ENCODE measurements at places on chromosomes 1 and 21.
A peak's percentile ranks its signal among the peaks of the same experiment; 100 is the strongest.

DNA sequence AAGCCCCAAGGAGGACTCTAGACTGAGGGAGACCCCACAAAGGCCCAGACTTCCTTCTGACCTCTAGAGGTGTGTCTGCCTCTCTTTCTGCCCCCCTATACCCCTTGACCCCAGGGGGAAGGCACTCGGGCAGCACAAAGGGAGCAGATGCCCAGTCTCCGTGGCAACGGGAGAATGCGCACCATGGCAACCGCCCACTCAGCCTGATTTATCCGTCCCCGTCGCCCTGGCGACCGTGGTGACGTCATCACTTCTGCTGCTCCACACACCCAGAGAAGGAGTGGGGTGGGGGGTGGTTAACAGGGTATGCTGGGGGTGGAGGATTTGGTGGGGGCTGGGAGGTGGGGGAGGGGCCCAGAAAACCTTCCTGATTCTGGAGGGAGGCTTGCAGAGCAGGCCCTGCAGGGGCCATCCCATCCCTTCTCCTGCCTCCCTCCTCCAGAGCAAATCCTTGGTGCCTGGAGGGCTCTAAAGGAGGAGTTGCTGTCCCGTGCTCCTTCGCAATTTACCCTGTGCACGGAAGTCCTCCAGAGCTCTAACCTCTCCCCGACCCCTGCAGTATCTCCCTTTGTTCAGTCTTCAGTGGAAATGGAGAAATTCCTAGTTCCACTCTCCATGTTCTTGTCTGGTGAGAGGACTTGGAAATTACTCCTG is 6.3 kb downstream of the CELF3 start:
- peak; percentile 95 for DNase-seq

DNA sequence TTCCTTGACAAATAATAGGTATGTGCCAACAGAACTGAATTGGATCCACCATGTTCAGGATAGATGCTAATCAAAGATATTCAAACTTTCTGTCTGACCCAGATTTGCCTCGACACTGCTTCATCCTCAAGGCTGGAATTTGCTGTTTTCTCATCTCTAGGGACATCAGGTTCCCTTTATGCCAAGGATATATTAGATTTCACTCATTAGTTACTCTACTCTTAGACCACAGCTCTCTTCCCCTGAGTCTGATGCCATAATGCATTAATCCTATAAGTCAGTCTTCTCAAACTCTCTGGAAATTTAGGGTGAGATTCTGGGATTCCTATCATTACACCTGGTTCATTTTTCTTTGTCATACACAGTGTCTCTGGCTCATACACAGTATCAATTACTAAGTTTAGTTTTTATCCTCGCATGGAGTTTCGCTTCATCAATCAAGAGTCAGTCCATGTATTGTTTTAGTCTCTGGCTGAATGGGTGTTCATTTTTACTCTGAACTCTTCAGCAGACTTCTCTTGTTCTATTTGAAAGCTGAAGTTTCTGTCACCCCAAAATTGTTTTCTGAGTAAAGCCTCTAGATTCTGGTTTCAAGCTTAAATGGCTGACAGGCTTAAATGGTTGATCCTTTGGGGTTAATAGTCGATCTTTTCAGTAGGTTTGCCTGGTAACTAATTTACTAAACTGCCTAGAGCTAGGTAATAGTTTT is 9.3 kb upstream of the DCAF6 start:
- DNase-seq: no peak

DNA sequence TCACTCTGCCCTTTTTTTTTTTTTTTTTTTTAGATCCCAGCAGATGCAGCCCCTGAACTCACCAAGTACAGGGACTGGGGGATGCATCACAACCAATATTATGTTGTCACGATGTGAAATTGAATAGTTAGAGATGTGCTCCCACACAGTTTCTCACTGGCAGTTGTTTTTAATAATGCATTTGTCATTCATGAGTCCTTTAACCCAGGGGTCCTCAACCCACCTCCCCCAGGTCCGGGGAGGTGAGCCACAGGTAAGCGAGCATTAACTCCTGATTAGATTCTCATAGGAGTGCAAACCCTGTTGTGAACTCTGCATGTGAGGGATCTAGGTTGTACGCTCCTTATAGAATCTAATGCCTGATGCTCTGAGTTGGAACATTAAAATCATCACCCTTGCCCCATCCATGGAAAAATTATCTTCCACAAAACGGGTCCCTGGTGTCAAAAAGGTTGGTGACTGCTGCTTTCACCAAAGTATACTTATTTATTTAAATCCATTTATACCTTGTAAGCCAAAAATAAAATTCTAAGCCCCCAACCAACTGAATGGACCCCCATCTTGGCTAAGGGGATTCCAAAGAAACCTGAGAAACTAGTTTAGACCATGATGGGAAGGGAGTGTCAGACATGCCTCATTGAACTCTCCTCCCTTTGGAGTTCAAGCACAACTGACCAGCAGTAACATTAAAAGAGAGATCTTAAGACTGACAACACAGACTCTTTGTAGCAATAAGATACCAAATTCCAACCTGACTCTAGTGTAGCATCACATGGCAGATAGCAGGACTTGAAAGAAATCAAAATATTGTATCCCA is 119.3 kb upstream of the ATP1A1 start:
- no peak for DNase-seq

DNA sequence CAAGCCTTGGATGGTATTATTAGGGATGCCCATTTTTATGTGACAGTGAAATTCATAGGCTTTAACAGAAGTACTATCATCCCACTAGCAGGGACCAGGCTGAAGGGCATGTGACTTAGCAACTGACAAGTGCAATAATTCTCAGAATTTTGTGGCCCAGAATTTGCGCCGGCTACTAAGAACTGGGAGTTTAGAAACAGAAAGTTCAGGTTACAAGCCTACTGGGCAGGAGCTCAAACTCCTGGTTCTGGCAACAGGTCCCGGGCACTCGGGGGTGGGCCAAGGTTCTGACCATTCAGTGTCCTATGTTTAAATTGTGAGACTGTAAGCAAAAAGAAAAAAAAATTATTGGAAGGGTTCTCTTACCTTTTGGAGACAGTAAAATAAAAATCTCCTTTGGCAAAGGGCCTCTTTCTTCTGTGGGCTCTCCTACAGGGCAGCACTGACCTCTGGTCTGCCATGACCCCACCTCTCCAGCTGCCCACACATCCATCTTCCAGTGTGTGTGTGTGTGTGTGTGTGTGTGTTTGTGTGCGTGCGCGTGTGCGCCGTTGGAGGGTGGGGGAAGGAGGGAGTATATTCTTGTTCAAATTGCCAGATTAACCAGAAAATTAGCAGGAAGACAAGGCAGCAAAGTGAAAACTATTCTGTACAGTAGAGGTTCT is 26.1 kb downstream of the IRF2BP2 start:
- DNase-seq: no peak

DNA sequence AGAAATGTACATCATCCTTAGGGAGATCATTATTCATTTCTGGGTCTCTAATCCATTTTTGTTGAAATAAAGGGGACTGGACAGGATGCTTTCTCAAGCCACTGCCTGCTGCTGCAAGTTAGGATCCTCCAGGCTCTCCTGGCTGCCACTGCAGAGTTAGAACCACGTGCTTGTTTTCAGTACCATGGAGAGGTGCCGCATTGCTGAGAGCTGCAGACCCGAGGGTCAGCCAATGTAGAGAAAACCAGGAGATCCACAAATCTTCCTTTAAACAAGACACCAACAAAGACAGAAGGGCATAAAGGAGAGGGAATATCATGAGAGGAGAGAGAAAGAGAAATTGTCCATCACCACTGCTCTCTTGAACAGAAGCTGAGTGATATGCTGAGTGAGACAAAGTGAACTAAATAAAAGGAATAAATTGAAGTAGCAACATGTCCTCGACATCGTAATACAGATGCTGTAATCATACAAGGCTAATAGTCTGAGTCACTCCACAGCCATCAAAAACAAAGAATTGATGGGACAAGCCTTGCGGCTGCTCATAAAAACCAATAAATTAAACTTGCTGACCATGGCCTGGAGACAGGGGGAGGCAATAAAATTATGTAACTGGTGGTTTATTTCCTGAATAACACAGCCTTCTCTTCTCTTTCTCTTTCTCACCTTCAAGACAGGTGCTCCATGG is 255.7 kb downstream of the OMA1 start:
- no peak for DNase-seq

DNA sequence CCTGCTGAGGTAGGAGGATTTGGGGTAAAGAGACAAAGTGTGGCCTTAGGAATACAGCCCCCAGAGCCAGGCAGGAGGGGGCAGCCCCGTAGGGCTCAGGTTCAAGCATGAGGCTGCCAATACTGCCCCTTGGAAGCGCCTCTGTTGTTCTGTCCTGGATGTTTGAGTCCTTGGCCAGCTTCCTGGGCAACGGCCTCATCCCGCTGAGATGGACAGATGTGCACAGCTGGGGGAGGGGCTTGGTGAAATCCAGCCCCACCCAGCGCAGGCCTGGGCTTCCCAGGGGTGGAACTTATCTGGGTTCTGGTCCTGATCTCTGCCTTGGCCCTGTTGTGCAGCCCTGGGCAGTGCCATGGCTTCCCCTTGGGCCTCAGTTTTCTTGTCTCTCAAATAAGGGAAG is 34.8 kb upstream of the MAN1C1 start:
- no peak for DNase-seq

GRCh38 chr1:22089787-22090186 is 37.3 kb downstream of the CDC42 start:
- no peak for DNase-seq

- DNase-seq: no peak
Observed at GRCh38 chr1:37995751-37996345, 6.0 kb upstream of the SF3A3 start.

- no peak for DNase-seq
Observed at GRCh38 chr21:33007747-33008146, 18.0 kb upstream of the OLIG2 start.

GRCh38 chr1:109901524-109902145 is 9.0 kb upstream of the CSF1 start:
- no peak for DNase-seq

- no peak for DNase-seq
Observed at GRCh38 chr1:119673171-119673940, 25.3 kb upstream of the ZNF697 start.

- no peak for DNase-seq
Observed at GRCh38 chr1:208291923-208292711, 47.9 kb upstream of the PLXNA2 start.

DNA sequence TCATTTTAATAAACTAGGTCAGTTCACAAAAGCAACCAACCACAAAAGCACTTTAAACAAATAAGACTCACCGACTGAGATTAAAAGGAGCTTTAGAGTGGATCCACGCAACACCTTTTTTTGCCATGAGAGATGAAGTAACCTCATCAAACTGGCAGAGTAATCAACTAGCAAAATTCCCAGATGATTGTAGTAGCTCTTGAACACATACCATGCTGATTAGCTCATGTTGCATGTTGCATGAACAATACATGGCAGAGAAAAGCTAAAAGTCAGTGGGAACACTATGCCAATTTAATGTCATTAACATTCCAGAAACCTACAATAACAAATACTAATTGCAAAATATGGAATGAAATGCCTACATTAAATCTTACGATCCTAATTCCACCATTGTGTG is 4.1 kb downstream of the WARS2 start:
- DNase-seq: no peak

GRCh38 chr21:37921091-37921490 is 4.8 kb upstream of the KCNJ6 start:
- no peak for DNase-seq

- no peak for DNase-seq
Observed at GRCh38 chr1:12141163-12141850, 25.5 kb upstream of the TNFRSF1B start.

DNA sequence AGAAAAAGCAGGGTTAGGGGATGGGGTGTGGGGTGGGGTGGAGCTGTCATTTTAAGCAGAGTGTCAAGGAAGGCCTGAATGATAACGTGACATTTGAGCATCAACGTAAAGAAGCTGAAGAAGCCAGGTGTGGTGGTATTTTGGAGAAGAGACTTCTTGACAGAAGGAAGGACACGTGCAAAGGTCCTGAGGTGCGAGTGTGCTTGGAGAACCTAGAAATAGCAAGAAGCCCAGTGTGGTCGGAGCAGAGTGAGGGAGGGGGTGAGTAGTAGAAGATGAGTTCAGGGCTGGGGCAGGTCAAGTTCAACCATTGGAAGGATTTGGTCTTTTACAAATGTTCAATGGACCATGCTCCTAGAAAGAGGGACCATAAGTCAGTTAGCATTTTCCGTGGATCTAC is 140.2 kb upstream of the ZBTB40 start:
- no peak for DNase-seq

DNA sequence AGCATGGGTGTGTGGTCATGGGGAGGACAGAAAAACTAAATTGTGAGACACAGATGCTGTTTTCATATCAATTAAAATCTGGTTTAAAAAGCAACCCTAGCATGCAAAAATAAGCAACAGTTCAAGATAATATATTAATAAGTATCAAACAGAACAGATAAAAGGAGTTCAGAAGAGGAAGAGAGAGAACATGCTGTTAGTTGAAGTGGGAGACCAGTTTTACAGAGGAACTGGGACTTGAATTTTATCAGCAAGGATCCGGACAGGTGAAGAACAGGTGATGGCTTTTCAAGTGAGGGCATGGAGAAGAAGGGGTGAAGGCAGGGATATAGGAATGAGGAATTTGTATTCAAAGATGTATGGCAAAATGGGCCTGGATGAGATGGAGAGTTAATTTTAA is 75.9 kb downstream of the PRRX1 start:
- DNase-seq: no peak

- no peak for DNase-seq
Observed at GRCh38 chr1:22876359-22877111, 96.1 kb downstream of the LACTBL1 start.

GRCh38 chr1:166839600-166840308 is 479 bp downstream of the POGK start:
- peak; percentile 64 for DNase-seq

DNA sequence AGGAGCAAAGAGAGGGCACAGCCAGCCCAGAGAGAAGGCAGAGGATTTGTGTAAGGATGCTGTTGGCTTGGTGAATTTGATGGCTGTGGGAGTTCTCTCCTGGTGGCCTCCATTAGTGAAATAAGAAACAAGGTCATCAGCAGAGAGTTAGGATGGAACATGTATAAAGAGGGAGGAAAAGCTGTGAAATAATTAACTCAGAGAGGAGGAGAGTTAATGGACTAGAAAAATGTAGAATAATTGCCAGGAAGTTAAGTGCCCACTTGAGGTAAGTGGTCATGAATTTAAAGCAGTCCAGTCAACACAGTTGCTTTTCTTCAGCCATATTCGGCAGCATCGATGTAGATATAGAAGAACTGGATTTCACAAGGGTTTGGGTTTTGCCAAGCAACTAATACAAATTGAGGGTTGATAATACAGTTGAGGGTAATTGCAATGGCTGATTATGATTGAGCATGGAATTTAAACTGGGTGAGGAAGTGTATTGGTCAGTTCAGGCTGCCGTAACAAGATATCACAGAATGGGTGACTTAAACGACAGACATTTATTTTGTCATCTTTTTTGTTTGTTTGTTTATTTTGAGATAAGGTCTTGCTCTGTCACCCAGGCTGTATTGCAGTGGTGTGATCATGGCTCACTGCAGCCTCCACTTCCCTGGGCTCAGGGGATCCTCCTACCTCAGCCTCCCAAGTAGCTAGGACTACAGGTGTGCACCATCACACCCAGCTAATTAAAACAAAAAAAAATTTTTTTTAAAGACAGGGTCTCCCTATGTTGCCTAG is 31.7 kb upstream of the KLF17 start:
- no peak for DNase-seq

- DNase-seq: no peak
Observed at GRCh38 chr1:108884968-108885367, 8.2 kb downstream of the GPSM2 start.

All from dorsolateral prefrontal cortex (tissue), 122 donors.